Thyroid gland (tissue), 4 donors: ENCODE measurements at places on chromosomes 5 and 9. TPM values are rescaled to one million over a fixed set of nuclear protein-coding genes. Genes with fewer than 3 reads are reported as not detected.
A peak's percentile ranks its signal among the peaks of the same experiment; 100 is the strongest.

ATG10 gene
- total RNA-seq: 15.2 TPM

GRCh38 chr5:91941588-91941987 is 558.5 kb upstream of the ARRDC3 start:
- DNase-seq: no peak

DNA sequence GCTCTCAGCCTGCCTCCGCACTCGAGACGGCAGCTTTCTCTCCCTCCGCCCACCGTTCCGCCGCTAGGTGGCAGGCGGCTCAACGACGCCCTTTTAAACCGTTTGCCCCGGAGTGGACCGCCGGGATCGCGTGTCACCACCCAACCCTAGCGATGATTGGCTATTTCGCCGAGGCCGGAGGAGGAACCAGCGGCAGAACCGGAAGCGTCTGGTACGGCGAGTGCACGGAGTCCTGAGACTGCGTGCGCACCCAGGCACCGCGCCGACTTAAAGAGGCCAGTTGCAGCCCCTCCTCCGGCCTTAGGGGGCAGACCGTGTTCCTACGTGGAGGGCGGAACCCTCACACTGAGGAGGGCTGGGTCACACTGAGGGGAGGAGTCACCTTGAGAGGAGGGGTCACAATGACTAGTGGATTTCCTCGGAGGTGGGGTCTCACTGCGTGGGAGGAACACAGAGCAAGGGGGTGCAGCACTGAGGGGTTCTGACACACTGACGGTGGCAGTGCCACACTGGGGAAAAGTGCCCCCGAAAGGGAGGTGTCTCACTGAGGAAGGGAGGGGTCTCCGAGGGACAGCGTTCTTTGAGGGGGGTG is 980 bp upstream of the TESK1 start:
- DNase-seq: peak; percentile 100

IL13 gene
- total RNA-seq: not detected

DNA sequence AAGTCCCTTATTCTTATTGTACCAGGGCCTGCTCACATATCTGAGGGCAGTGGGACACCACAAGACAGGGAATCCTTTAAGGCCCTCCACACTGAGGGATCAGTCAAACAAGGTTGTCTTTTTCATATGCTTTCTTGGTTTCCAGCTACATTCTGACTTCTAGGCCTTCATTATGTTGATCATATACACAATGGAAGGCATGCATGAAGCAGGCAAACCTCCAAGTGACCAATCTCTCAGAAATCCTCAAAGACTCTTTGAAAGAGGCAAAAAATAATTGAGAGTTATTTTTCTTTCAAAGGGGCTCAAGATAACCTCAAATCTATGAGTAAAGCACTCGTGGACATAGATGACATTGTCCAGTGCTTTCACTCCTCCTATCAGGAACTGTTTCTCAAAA is 1195.9 kb upstream of the ACO1 start:
- DNase-seq: no peak

GRCh38 chr5:161233553-161233952 is 313.0 kb downstream of the GABRB2 start:
- DNase-seq: no peak

DNA sequence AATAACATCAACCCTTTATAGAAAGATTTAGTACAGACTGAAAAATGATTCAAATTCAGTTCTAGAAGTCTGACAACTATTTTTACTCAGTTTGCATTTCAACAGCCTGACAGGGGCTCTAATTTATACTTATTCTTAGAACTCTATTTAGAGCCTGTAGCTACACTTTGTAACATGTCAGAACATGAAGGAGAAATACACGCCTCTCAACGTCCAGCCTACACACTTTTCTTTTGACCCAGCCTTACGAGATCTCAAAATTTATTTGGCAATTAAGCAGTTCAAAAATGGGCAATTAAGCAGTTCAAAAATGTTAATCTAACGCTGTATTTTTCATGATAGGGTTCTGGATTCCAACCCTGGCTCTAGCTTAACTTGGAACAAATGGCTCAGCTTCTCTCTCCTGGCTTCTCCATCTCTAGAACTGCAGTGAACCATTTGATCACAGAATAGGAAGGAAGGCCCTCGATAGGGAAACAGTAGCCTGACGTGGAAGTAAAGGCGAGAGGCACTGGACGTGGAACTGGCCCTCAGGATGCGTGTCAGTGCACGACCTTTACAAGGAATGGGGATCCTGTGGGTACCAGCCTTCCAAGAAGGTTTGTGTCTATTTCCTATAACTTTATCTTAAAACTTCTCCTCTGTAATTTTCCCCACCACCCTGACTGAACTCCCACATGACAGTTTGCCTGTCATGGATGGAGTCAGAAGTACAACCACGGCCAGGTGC is 66.4 kb downstream of the PRRT1B start:
- DNase-seq: no peak

- DNase-seq: no peak
Measured at GRCh38 chr5:17118631-17119030, 98.8 kb upstream of the BASP1 start.

DNA sequence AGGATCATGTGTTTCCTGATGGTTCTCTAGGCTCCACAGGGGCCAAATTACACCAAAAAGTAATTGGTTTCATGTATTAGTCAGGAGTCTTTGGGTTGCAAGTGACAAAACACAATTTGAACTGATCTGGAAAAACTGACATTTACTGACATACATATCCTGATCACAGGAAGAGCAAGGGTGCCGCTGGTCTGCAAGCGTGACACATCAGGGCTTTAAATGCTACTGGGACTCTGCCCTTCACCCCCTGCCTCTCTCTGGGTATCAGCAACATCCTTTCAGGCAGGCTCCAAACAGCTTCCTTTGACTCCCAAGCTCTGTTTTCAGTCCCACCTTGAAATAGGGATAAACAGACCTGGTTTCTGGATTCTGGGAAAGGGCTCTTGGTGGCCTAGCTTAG is 197.5 kb downstream of the PALM2AKAP2 start:
- no peak for DNase-seq

- no peak for DNase-seq
Measured at GRCh38 chr9:134551644-134552348, 89.8 kb upstream of the COL5A1 start.

FOXD4L6 gene
- total RNA-seq: not detected

PRRX2 gene
- 2.9 TPM for total RNA-seq

GRCh38 chr5:159333545-159333925 is 3.2 kb upstream of the IL12B start:
- no peak for DNase-seq

DNA sequence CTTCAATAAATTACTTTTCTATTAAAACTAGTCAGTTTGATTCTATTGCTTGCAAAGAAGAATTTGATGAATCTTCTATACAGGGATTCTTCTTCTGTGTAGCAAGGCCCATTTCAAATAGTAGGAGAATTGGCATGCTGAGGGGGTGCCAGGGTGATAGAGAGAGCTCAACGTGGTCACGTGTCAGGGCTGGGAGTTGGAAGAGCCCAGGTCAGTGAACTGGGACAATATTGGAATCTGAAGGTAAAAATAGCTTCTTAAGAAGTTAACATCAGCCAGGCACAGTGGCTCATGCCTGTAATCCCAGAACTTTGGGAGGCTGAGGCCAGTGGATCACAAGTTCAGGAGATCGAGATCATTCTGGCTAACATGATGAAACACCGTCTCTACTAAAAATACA is 64.1 kb upstream of the TLE1 start:
- peak; percentile 57 for DNase-seq

ANKRD18B gene
- 0.59 TPM for total RNA-seq

DNA sequence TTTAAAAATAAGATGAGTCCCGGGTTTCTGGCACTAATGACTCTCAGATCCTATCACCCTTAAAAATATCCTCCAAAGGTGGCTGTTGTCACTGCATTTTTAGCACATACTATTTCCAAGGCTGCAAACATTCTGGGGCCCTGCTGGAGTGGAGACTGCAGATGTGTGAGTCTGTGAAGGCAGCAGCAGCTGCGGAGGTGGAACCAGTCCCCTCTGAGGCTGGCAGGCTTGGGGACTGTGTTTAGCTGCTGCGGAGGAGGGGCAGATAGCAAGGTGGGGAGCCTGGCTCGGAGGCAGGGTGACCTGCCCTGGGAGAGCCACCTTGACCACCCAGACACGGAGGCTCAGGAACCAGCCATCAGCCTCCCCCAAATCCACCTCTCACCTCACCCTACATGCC is 77.0 kb downstream of the C5orf15 start:
- no peak for DNase-seq

ADGRD2 gene
- not detected for total RNA-seq

- peak; percentile 92 for DNase-seq
Measured at GRCh38 chr9:128072144-128073021, 4.4 kb downstream of the SLC25A25 start.

JAKMIP2 gene
- total RNA-seq: under 0.01 TPM

CDC23 gene
- 17.5 TPM for total RNA-seq

PROP1 gene
- not detected for total RNA-seq

DNA sequence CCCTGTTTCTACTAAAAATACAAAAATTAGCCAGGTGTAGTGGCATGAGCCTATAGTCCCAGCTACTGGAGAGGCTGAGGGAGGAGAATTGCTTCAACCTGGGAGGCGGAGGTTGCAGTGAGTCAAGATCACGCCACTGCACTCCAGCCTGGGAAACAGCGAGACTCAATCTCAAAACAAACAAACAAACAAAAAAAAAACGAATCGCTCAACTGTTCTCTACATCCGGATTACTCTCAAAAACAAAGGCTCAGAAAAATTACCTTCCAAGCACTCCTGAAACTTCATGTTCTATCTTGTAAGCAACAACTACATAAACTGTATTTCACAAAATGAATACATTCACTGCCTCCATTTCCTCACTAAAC is 14.0 kb downstream of the UBAP2 start:
- DNase-seq: no peak

DNA sequence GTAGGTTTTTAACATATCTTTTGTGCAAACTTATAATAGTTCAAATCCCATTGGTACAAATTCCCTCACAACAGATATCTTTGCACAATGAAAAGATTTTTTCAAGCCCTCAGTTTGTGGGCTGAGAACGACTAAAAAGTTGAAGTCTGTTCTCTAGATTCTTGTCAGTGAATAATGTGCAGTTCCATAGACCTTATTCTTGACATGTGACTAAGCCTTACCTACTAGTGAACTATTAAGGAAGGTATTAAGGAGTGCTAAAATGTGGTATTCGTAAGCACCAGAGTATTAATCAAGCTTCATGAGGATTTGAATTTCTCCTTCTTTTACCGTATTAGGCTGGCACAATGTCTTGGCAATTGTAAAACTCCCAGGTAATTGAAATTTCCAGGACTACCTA is 205.6 kb upstream of the DMRTA1 start:
- no peak for DNase-seq

CTXN3 gene
- not detected for total RNA-seq

LRRTM2 gene
- 0.20 TPM for total RNA-seq

DNA sequence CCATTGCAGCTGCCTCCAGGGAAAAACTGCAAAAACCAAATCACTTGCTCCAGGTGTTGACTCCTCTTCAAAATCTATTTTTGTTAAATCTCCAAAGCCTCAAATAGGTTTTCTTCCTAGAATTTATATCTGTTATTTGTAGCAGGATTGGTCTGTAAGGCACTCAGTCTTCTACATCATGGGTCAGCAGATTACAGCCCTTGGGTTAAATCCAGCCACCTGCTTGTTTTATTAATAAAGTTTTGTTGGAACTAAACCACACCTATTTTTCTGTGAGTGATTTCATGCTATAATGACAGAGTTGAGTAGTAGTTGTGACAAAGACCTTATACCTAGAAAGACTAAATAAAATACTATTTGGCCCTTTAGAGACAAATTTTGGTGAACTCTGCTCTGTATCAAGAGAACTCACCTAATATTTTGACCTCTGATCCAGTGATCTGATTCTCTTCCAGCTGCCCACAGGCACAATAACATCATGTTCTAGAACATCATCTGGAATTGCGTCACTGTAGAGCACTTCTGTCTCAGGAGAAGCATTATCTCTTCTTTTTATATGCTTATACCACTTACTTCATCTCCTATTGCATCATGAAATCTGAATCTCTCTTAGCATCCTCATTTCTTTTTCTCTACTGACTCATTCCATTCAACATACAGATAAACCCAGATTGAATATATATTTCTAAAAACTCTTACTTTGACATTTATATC is 130.1 kb downstream of the RPS23 start:
- no peak for DNase-seq

DNA sequence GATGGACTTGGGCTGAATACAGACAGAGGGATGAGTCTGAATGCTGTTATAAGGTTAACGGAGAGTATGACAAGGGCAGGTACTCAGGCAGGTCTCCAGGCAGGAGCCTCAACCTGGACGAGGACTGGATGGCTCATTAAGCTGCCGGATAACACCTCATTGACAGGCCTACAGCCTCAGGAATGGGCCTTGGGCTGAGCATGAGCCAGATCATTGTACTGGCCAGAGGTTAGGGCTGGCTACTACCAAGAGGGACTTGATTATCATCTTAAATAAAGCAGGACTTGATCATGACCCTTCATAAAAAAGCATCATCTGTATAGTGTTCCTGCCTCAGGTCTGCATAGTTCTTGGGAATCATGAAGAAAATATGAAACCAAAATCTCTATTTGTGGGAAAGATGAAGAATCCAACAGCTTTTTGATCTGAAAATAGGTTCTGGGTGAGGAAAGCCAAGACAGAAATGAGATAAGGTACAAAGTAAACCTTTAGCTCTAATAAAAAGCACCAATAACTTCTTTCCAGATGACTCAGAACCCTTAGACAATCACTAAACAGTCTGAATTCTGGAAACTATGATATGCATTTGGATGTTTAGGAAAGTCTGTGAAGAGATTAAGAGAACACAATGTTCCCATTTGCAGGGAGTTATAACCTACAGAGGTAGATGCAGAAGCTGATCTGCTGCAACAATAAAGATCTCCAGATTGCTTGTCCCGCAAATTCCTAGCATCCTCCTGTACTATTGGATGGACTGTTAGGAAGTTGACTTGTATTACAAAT is 343.1 kb downstream of the CTNND2 start:
- no peak for DNase-seq

GRCh38 chr9:32177396-32177795 is 207.0 kb upstream of the ACO1 start:
- no peak for DNase-seq

DMRT3 gene
- total RNA-seq: 2.5 TPM

GRCh38 chr9:93994132-93994531 is 39.0 kb upstream of the BARX1 start:
- DNase-seq: no peak

- DNase-seq: no peak
Measured at GRCh38 chr5:94355811-94356210, 262.6 kb downstream of the KIAA0825 start.

FGD3 gene
- 5.4 TPM for total RNA-seq

DNA sequence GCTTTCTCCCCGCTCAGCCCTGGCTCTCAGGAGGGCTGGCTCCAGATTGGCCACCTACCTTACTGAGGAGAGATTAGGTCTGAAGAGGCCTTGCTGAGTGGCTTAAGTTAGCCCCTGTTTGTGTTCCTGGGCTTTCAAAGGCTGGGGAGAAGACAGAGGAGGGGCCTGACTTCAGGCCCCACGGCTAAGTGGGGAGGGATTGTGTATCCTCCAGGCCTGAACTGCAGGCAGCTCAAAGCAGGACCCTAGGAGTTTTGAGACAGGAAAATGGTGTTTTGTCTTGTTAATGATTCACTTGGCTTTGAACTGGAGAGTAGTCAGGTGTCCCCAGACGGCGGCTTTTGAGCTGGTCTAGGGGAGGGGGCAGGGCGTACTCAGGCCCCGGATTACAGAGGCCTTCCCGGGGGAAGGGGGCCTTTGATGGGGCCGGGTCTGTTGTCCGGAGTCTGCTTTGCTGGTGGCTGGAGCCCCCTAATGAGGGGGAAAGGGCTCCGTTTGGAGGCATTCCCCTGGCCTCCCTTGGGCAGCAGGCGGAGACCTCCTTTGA is 162.0 kb upstream of the SMIM23 start:
- no peak for DNase-seq

GZMA gene
- total RNA-seq: 1.9 TPM
